ENCODE measurements at places on chromosomes 7 and 10. TPM values are rescaled to one million over a fixed set of nuclear protein-coding genes. Genes with fewer than 3 reads are reported as not detected.

Gene FLNC
- total RNA-seq: 176 TPM

Gene PRSS37
- total RNA-seq: not detected

Gene KCNIP2
- 6.8 TPM for total RNA-seq

Gene NPM3
- 42.4 TPM for total RNA-seq

Gene TEX36
- total RNA-seq: not detected

DNA sequence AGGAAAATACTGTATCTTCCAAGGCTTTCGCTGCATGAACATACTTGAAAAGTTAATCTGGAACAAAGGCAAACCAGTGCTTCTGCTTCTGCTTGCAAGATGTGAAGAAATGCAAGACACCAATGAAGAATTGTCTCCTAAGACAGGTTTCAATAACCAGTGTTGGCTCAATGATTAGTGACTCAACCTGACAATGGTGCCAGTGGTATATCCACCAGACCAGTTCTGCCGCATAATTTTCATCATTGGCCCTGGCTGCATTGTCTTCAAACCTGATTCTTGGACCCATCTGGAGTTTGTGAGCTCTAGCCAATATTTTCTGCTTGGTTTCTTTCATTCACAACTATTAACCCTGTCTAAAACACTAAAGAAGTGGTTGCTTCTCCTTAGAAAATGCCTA is 13.6 kb upstream of the STAMBPL1 start:
- H3K27me3 ChIP-seq: peaks cover 20% of the 10 kb centered on the region
- no peak overlapping the region for H3K27ac ChIP-seq
- H3K36me3 ChIP-seq: no peaks in the 10 kb centered on the region
- peaks cover 6% of the 10 kb centered on the region for H3K4me1 ChIP-seq
- no peak for DNase-seq

DNA sequence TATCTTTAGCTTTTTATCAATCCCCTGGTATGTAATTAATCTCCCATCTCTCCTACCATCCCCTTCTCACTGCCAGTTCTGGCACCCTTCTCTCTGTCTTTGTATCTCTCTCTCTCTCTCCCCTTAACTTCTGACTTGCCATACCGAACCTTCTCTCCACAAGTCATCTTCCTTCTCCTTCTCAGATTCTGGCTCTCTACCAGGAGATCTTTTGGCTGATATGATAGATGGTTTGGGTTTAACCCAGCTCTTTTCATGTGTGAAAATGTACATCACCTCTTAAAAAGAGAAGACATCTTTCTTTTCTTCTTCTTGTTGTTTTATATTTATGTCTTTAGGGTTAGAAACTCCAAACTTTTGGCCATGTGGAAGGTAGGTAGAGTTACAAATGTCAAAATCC is 196.7 kb downstream of the HGF start:
- no peak overlapping the region for H3K27ac ChIP-seq
- DNase-seq: no peak
- H3K27me3 ChIP-seq: no peaks in the 10 kb centered on the region
- no peaks in the 10 kb centered on the region for H3K36me3 ChIP-seq

DNA sequence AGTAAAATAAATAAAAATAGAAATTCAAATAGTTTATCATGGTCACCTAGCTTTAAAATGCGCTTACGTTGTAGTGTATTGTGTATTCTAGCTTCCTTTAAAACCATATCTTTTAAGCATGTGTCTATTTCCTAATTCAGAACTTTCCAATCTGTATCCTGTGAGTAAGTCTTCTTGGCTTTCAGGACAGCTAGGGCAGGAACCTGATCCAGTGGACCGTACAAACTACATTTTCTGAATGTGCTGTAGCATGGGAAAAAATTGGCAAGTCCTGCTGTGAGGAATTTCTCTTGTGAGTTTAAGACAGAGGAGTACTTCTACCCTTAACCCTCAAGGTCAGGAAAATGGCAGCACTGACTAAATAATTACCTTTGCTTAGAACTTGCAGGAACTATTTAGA is 12.1 kb downstream of the OPN1SW start:
- H3K4me3 ChIP-seq: no peak overlapping the region
- H3K27ac ChIP-seq: no peak overlapping the region
- peaks cover 30% of the 10 kb centered on the region for H3K36me3 ChIP-seq
- H3K4me1 ChIP-seq: no peaks in the 10 kb centered on the region

DNA sequence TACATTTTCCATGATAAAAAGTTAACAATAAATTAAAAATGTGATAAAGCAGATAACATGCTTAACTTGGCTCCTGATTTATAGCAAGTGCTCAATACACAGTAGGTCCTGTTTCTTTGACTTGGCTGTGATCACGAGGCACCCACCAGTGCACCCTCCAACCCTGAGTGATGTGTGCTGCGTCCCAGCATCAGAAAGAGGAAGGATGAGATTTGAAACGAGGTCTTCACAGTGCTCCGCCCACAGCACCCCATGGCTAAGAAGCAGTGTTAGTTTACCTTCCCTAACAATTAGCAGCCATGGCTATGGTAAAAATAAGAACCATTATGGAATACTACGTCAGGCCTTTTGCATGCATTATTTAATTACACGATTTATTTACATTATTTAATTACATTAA is 292.0 kb upstream of the ZMIZ1 start:
- no peaks in the 10 kb centered on the region for H3K36me3 ChIP-seq
- peaks cover 39% of the 10 kb centered on the region for H3K4me1 ChIP-seq
- no peaks in the 10 kb centered on the region for H3K27me3 ChIP-seq
- DNase-seq: no peak

DNA sequence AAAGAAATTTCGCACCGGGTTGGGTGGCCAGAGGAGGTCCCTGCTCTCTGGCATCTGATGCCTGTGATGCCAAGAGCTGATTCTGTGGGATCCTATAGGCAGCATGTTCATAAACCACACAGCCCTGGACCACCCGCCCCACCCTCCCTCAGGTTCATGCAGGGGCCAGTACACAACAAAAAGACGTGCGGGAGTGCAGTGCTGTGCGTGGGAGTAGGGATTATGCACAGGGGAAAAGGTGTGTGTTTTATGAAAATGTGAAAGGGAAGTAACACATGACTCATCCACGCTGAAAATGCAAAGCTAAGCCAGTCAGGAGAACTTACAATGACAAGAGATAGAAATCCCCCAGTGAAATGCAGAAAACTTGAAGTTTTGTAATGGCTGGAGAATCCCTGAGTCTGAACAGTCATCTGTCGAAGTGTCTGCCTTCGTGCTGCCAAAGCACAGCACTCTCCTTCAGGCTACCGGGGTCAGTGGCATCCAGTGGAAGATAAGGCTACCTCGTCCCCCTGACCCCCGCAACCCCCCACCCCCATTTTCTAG is 1.1 kb downstream of the KIAA1217 start:
- peaks cover 2% of the 10 kb centered on the region for H3K36me3 ChIP-seq
- no peaks in the 10 kb centered on the region for H3K27me3 ChIP-seq
- peak overlapping the region; percentile 96 for H3K27ac ChIP-seq
- DNase-seq: no peak
- H3K4me1 ChIP-seq: peaks cover 82% of the 10 kb centered on the region
- peak overlapping the region; percentile 87 for H3K4me3 ChIP-seq

DNA sequence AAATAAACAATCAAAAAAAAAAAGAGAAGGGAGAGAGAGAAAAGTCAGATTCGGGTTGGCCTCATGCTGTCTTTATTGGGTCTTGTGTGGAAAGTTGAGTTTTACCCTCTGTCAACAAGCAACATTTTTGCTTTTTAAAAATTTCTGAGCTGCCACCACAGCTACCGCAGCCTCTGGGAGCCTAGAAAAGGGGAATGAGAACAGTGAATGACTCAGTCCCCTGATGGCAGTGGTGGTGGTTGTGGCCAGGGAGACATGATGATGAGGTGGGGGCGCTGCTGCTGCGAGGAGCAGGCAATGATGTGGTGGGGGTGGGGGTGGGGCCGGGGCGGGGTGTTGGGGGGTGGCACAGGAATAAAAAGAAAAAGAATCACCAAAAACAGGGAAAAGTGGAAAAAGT is 20.0 kb upstream of the CREB3L2 start:
- no peaks in the 10 kb centered on the region for H3K4me1 ChIP-seq
- no peak overlapping the region for H3K27ac ChIP-seq
- H3K27me3 ChIP-seq: no peaks in the 10 kb centered on the region
- H3K36me3 ChIP-seq: peaks cover 6% of the 10 kb centered on the region
- no peak overlapping the region for H3K4me3 ChIP-seq

DNA sequence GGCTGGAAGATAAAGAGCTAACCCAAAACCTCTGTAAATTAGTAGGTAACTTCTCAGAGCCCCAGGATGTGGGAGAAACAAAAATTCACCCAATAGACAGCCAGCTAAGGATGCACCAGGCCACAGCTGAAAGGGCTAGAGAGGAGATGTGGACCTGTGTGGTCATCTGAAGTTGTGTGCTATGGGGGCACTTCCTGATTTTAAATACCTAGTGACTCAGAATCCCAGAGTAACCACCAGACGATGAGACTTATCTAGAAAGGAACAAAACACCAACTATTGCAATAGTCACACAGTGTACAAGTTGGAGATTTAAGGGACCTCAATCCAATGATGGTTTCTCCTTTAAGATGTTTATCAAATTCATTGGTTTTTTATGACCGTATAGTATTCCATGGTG is 408.3 kb upstream of the ANKRD30A start:
- no peak for DNase-seq
- H3K27ac ChIP-seq: no peak overlapping the region
- no peaks in the 10 kb centered on the region for H3K27me3 ChIP-seq
- peaks cover 2% of the 10 kb centered on the region for H3K4me1 ChIP-seq

- no peaks in the 10 kb centered on the region for H3K27me3 ChIP-seq
- H3K4me1 ChIP-seq: peaks cover 4% of the 10 kb centered on the region
- H3K4me3 ChIP-seq: no peak overlapping the region
- no peak for DNase-seq
Observed at GRCh38 chr7:34656041-34656440, 2.0 kb upstream of the NPSR1 start.

DNA sequence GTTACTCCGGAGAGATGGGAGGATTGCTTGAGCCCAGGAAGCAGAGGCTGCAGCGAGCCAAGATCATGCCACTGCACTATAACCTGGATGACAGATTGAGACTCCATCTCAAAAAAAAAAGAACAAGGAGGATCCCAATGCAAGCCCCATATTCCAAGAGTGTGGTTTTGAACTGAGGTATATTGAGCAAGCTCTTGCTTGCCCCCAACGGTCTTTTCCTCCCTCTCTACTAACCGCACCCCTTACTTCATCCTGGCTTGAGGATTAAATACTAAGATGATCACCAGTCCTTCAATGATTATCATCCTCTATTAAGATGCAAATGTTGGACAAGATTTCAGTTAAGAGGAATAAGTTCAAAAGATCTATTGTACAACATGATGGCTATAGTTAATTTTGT is 12.5 kb upstream of the SRGN start:
- no peak overlapping the region for H3K27ac ChIP-seq
- no peak for DNase-seq
- peaks cover 3% of the 10 kb centered on the region for H3K4me1 ChIP-seq

GRCh38 chr7:31767686-31768358 is 80.8 kb downstream of the PPP1R17 start:
- H3K27ac ChIP-seq: no peak overlapping the region
- H3K36me3 ChIP-seq: no peaks in the 10 kb centered on the region
- H3K4me3 ChIP-seq: no peak overlapping the region
- H3K4me1 ChIP-seq: no peaks in the 10 kb centered on the region

GRCh38 chr7:114567416-114567815 is 152.8 kb downstream of the FOXP2 start:
- H3K4me3 ChIP-seq: no peak overlapping the region
- H3K27me3 ChIP-seq: no peaks in the 10 kb centered on the region
- no peak for DNase-seq
- H3K4me1 ChIP-seq: peaks cover 4% of the 10 kb centered on the region
- H3K27ac ChIP-seq: no peak overlapping the region

DNA sequence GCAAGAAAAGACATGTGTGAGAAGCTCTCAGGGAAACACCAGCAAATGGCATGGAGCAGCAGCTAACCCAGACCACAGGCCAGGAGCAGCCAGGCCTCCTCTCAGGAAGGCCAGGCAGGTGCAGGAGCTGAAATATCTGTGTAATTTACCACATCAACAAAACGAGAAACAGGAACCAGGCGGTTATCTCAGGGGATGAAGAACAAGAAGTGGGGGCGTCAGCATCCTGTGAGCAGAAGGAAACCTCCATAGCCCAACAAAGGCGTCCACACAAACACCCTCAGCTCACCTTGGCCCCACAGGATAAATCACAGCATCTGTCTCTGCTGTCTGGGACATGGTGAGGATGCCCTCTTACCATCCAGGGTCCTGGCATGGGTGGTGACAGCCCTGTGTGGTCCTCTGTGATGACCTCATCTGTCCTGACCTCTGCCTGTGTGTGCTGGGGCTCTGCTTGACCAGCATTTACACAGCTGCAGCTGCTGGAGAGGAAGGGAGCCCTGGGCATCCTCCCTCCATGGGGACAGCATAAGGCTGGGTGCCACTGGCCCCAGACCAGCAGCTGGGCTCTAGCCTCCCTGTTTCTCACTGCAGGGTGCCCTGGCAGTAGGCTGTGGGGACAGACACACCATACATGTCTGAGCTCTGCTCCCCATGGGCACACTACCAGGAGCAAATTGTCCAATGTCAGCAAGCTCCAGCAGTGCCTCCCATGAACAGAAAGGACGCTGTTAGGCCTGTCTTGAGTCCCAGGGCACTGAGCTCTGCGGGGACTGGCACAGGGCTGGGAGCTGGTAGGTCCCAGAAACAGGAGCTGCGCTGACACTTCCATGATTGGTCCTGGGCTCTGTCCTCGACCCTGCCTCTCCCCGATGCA is 34.6 kb downstream of the ANXA8 start:
- no peaks in the 10 kb centered on the region for H3K36me3 ChIP-seq
- peaks cover 10% of the 10 kb centered on the region for H3K4me1 ChIP-seq
- no peaks in the 10 kb centered on the region for H3K27me3 ChIP-seq
- no peak for DNase-seq
- no peak overlapping the region for H3K4me3 ChIP-seq
- H3K27ac ChIP-seq: no peak overlapping the region
